ENCODE measurements at places on chromosomes 7 and 10.
A peak's percentile ranks its signal among the peaks of the same experiment; 100 is the strongest.

DNA sequence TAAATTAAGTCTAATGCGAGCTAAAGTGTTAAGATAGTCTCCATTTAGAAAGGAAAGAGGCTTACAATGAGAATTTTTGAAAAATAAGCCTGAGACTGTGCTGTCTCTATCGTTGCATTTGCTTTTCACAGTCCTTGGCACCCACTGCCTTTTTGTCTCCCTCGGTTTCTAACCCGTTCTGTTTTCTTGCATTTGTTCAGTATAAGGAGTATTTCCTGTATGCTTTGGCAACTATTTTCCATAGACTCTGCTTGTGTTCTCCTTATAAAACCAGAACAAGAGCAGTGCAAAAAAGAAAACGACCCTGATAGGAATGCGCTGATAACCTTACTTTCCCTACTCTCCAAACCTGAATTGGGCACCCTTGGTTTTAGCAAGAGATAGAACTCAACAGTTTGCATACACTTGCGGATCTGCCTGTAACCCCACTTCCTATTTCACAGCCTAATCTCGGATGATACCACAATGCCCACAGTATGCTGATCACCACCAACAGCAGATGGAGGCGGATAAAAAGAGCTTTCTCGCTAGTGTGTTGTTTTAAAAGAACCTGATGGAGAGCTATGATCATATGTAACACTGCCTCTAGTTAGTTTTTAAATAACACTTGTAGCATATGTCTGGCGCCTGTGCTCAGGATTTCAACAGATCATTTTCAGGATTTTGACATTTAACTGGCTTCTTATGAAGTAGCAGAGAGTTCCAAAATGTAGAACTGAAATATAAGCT lies 1.6 kb upstream of the ARHGAP12 start:
- DNase-seq: no peak

- no peak for DNase-seq
Observed at GRCh38 chr7:100685049-100685605, 8.9 kb downstream of the GIGYF1 start.

DNA sequence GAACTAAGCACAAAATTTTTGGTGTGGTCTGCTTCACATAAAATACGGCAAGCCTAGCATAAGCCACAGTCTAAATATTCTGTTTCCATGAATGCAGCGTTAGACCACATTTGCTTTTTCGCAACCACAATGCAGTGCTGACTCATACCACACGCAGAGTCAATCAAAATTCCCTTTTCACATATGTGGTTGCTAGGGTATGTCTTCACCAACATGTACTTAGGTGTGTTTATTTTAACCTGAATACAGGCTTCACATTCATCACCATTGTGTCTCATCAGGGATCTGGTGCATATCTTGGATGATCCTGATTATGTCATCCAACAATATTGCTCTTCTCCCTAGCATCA lies 90.8 kb downstream of the CHN2 start:
- peak; percentile 8 for DNase-seq

- no peak for DNase-seq
Observed at GRCh38 chr10:106360870-106361269, 803.6 kb downstream of the SORCS1 start.

GRCh38 chr10:98513704-98514103 lies 67.0 kb upstream of the HPS1 start:
- DNase-seq: no peak

DNA sequence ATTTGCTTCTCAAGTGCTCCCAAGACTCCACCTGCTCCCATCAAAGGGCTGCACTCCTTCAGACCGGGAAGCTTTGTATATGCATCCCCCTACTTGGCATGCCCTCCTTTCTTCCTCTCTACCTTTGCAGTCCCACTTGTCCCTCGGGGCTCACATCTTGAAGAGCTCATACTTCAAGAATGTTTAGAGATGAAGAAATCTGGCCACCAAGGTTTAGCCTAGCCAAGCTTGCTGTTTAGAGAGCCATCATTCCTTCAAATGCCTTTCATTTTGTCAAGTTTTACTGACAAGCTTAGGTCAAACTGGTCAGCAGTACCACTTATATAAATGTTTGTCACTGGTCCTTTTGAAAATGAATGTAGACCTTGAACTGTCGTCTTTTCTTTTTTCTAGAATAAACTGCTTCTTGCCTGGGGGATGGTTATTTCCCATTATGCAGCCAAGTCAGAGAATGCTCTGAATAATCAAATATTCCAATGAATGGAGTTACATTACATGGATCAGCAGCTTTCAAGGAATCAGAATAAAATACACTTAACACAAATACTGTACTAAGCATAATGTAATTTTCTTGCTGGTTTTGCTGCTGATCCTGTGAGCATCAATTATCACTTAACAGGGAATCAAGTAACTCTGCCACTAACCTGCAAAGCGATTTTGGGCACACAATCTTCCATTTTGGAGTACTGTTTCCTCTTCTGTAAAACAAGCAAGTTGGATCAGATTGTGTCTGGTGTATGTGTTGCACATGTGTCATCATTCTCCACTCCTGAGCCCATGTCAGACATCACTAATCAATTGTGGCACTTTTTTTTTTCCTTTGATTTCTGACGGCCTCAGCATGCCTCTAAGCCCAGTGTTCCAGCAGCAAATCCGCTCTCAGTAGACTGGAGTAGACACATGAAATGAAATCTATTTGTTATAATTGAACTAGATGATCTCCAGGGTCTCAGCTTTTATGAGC lies 357.9 kb downstream of the PTEN start:
- DNase-seq: no peak

DNA sequence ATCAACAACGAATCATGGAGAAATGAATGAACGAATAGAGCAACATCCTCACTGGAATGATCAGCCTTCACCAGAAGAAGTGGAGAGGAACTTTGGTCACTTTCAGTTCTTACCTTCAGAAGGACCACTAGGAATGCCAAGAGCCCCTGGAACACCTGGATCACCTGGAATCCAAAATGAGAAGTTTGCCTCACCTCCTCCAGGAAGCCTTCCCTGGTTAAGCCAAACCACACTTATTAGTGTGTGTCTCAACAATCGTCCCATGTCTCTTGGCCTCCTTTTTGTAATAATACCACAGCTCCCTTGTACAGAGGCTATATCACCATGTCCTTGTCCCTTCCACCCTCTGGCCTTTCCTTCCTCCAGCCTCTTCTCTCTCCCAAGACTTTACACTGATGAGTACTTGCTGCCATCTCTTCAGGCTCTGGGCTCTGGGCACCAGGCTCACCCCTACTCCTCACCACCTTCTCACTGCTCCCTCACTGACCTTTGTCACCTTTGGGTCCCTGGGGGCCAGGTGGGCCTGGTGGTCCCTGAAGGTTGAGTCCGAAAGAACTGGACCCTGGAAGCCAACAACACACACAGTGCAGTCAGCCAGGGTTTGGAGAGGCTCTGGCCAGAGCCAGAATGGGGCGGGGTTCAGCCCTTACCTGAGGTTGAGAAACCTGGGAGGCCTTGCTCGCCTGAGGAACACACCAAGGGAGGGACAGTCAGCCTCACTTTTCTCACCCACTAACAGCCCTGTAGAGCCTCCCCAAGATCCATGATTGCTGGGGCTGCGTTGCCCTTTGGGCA lies 46.5 kb downstream of the COL17A1 start:
- no peak for DNase-seq

- DNase-seq: no peak
Observed at GRCh38 chr10:103781329-103782061, 73.9 kb downstream of the SH3PXD2A start.

- no peak for DNase-seq
Observed at GRCh38 chr10:25565570-25565969, 368.5 kb upstream of the MYO3A start.

GRCh38 chr7:98795741-98796493 lies 73.9 kb downstream of the TMEM130 start:
- no peak for DNase-seq

GRCh38 chr7:50837965-50838364 lies 55.3 kb upstream of the GRB10 start:
- DNase-seq: no peak

DNA sequence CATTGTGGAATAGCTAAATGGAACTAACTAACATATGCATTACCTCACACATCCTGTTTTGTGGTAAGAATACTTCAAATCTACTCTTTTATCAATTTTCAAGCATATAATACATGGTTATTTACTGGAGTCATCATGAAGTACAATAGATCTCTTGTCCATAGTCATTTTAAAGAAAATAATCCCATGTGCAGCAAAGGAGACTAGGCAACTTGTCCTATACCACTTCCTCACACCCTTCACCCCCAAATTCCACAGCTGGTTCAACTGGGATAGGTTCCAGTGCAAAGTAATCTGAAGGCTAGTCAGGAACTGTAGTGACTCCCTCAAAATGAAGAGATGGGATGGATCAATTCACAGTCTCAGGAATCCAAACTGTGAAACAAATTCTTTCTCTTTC lies 176.1 kb downstream of the SGMS1 start:
- no peak for DNase-seq

GRCh38 chr7:37550872-37551271 lies 102.2 kb upstream of the ELMO1 start:
- no peak for DNase-seq

- DNase-seq: no peak
Observed at GRCh38 chr7:90681336-90682022, 85.4 kb downstream of the CDK14 start.

- DNase-seq: no peak
Observed at GRCh38 chr10:87729940-87730339, 70.3 kb downstream of the PAPSS2 start.

- DNase-seq: no peak
Observed at GRCh38 chr10:84126785-84127167, 12.5 kb upstream of the GHITM start.

DNA sequence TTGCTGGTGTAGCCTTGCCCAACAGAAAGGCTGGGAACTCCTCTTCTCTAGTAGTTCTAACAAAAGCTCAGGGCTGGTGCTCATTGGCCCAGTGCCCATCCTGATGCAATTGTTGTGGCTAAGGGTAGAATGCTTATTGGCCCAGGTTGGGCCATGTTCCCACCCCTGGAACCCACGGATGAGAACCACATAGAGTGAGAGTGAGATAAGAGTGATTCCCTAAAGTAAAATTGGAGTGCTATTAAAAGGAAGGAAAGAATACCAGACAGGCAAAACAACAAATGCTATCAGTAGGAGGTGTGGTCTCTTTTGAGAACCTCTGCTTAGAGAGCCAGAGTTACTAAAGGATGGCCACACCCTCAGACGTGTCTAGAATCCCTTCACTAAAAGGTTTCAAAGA lies 49.2 kb downstream of the LGI1 start:
- no peak for DNase-seq

- DNase-seq: no peak
Observed at GRCh38 chr7:1665549-1666316, 4.3 kb upstream of the ELFN1 start.

GRCh38 chr10:89869180-89869579 lies 167.8 kb downstream of the KIF20B start:
- no peak for DNase-seq

DNA sequence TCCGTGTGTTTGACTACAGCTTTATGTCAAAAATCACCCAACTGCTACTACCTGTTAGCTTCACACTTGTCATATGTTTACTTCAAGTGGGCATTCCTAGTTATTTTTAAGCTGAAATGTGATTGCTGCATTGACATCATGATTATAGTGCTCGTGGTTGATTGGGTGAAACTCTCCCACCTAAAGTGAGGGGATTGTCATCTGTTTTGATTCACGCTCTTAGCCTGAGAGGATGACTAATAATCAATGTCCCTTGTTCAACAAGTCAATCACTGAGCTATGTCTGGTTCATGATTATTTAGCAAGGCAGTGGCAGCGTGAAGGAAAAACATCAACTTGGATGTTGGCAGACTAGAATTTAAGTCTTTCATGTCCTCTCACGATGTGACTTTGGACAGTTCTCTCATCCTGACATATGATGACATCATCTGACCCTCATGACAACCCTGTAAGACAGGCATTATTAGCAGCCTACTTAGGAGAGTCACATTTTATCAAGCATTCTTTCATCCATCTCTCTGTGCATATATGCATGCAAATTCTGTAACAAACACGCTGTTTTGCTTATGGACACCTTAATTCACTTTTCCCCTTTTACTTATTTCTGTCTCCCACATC lies 352.6 kb upstream of the ZMIZ1 start:
- no peak for DNase-seq

DNA sequence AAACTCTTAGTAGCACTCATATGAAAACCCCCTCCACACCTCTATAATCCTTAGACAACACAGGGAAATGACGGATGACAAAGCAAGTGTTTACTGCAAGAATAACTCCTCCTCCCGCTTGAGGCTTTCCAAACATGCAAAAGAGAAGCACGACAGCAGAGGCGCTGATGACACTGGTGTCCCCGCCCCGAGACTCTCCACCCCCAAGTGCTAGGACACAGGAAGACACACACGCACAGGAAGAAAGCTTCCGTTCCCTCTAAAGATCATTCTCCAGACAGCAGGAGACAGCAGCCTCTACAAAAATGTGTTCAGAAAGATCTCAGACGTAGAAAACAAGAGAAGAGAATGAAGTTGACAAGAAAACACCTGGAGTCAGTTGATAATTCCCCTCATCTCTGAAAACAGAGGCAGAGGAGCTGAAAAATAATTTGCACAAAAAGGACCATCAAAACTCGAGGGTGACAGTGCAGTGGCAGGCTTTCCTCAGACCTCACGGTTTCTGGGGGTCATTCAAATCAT lies 90.2 kb downstream of the DLG5 start:
- DNase-seq: peak; percentile 51

- DNase-seq: no peak
Observed at GRCh38 chr10:128068398-128069285, 57.6 kb downstream of the MKI67 start.

DNA sequence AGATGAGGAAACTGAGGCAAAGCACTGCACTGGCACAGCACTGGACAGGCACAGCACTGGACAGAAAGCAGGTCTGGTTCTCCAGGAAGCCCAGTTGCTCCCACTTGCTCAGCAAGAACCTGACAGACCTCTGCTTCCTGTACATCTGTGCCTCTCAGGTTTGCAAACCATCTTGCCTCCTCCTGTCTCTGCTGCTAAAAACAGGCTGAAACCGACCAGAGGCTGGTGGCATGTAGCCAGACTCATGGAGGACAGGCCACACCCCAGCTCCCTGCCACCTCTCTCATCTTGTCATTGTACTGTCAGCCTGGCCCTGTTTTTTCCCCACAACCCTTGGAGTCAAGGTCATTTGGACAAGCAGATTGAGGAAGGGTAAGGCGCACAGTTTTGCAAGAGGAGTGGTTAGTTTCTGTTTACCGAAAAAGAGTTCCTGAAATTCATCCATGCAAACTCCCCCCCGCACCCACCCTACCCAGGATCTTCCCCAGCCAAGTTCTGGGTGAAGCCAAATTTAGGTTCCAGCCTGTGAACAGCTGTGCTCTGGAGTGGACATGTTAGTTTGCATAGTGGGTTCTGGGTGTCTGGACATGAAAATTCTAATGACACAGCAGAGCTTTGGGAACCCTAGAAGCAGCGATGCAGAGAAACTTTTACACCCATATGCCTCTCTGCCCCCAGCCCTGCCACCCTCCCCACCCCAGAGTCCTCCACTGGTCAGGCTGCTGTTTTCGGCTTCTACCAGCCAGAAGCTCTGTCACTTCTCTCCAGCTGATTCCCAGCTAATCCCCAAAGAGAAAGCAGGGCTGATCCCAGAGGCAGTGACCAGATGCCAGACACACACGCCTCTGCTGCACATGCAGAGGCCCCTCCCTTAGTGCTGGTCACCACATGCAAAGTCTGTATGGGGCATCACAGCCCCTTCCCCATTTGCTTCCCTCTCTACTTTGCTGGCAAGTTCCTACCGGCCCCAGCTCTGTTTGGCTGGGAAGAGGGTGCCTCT lies 8.5 kb upstream of the C10orf105 start:
- DNase-seq: peak; percentile 36

GRCh38 chr7:133618970-133619369 lies 366.1 kb downstream of the EXOC4 start:
- DNase-seq: no peak

Measured in activated T-cell treated with anti-CD3 and anti-CD28 coated beads, Interleukin-2, amount 50 U/mL, for 4 hours (primary cell).